Daoy (cell line): ENCODE measurements at places on chromosomes 1 and 21. TPM values are rescaled to one million over a fixed set of nuclear protein-coding genes. Genes with fewer than 3 reads are reported as not detected.

GRCh38 chr21:33572350-33572749 lies 16.1 kb downstream of the DONSON start:
- no peak for DNase-seq

GRCh38 chr1:93679546-93679945 lies 2.1 kb downstream of the BCAR3 start:
- DNase-seq = no peak

DNA sequence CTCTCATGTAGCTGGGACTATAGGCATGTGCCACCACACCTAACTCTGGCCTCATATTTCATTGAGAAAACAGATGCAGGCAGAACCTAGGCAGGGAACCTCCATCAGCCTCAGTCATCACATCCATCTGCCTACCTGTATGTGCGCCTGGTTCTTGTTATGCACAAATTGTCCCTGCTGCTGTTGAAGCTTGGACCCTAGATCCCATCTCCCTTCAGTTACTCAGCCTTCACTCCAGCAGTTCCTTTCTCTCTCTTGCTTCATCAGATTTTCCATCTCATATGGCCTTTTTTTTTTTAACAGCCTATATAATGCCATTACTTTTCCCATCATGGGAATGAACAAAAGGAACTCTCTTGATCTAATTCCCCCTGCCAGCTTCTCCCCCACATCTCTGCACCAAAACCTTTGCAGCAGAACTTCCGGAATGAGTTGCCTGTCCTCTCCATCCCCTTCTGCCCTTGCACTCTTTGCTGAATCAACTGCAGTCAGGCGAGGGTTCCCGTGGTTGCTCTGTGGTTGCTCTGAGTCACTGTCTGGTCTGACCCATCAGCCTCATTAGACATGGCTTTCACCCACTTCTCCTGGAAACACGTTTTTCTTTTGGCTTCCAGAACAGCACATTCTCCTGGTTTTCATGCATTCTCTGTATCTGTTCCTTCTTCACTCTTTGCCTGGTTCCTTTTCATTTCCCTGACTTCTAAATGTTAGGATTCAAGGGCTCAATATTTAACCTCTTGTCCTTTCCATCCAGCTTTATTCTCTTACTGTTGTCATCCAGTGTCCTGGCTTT lies 41.5 kb downstream of the UBE4B start:
- peak; percentile 97 for DNase-seq

DNA sequence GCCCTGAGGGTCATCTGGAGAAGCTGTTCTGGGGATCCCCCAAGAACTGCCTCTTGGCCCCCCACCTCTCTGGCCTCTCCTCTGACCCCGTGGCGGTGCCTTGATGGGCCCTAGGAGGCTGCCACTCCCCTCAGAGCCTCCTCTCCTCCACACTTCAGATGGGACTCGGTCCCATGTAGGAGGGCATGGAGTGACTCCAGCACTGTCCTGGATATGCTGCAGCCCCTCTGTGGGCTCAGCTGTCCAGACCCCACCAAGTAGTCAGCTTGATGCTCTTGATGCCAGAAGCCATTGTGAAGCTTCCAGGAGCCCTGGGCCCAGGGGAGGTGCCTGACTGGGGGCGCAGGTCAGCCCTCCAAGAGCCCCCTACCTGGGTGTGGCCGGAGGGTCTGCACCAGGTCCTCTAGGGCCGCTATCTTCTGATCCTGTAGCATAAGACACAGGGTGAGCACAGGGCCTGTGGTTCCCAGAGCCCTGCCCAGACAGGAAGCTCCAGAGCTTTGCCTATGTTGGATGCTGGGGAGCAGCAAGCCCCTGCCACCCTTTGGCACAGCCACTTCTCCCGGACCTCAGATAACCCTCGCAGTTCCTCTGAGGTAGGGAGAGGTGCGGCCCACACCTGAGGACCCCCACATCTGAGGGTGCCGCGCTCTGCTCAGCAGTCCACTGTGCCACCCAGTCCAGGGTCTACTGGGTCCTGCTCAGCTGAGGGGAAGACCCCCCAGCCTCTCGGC lies 9.2 kb downstream of the UBXN11 start:
- no peak for DNase-seq

GRCh38 chr1:19366599-19367536 lies 54.7 kb downstream of the SLC66A1 start:
- DNase-seq = no peak

DNA sequence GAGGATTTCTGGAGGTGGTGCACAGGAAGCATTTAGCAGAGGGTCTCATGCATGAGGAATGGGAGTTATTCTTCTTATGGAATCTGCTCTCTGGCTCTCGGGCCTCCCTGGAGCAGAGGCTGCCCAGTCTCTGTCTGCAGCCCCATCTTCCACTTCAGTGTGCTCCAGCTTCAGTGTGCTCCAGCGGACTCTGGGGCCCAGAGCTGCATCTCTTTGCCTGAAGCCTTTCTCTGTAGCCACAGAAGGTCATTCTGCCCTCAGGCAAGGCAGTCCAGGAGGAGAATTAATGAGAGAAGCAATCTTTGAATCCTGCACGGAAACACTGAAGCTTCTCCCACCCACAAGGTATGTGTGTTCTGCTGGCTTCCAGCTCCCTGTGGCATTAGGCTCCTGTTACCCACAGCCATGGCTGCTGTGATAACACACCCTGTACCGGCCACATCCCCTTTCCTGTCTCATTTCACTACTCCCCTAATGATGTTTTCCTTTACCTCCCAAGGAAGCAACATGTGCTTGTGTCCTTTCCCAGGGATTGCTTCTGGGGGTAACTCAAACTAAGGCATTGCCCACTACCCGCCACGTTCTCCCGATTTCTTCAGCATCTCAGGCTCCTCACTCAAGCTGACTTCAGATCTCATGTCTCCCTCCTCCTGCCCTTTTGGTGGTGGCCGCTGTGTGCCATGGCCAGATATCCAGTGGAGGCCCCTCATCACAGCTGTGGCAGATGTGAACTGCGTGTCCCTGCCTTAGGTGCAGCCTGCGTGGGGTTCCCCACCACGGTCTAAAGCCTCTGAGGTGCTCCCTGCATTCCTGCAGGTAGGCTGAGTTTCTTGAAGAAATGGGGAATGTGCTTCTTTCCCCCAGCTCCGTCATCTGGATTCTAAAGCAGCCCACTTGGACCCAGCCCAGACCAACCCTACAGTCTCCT lies 181.2 kb upstream of the GALNT2 start:
- DNase-seq = peak; percentile 41

Gene OLIG2
- 1.3 and 3.1 TPM in 2 replicates for total RNA-seq

Gene KIF2C
- 110 and 117 TPM in 2 replicates for total RNA-seq

Gene CFAP107
- not detected in 2 replicates for total RNA-seq

Gene GSTM3
- 194 and 206 TPM in 2 replicates for total RNA-seq
